ENCODE measurements at places on chromosomes 4 and X.

- no peak for DNase-seq
Measured at GRCh38 chr4:84606645-84607044, 23.7 kb downstream of the CDS1 start.

- no peak for DNase-seq
Measured at GRCh38 chrX:129739578-129739977, 799 bp downstream of the XPNPEP2 start.

- DNase-seq: no peak
Measured at GRCh38 chrX:55118574-55118973, 29.8 kb downstream of the PAGE2 start.

DNA sequence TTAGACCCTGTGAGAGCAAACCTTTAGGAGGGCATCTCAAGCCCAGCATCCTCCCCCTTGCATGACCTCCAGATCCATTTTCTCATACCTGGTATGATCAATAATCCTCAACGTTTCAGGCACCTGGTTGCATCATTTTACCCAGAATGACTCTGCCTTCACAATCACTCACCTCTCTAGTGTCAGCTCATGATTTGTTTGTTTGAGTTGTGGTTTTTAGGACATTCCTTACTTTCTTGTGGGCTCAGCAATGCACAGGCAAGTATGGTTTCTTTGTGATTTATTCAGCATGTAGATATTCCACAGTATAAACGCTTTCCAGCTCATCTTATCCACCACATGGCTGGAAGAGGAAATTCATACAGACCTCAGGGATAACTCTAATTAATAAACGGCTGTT lies 93.6 kb upstream of the CPEB2 start:
- DNase-seq: no peak

- DNase-seq: peak; percentile 37
Measured at GRCh38 chr4:123398853-123399626, 2.4 kb downstream of the SPRY1 start.

DNA sequence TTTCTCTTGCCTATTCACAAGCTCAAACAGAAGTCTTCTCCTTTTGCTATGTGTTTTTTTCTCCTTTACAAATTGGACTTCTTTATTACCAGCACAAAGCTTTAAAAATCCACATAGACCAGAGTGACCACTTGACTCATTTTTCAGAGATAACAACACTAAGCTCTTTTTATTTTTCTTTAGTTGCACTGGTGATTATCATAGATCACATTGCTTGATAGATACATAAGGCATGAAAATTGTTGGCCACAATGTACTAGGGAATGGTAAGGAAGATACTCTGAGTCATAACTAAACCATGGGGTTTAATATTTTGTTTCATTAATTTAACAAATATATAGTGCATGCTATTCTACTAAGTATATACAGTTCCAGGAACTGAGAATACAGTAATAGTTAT lies 159.0 kb downstream of the GASK1B start:
- no peak for DNase-seq

- no peak for DNase-seq
Measured at GRCh38 chrX:140765043-140765784, 55.7 kb downstream of the LINC00632 start.

GRCh38 chrX:8845060-8845459 lies 43.9 kb upstream of the FAM9A start:
- no peak for DNase-seq

- DNase-seq: no peak
Measured at GRCh38 chr4:159150396-159150795, 47.5 kb downstream of the RAPGEF2 start.

DNA sequence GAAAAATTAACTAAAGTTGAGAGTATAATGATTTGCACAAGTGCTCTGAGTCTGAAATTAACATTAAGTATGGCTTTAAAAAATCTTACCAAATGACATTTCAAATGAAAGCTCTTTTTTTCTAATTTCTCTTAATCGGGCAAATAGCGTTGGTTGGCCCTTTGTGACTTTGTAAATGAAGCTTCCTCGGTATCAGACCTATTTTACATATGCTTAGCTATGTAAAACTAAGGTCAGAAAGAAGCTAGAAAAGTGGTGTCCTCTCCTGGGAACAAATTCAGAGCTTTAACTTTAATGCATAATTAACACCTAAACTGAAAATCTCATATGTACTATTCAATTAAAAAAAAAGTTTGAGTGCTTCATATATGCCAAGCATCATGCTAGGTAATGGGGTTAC lies 62.7 kb downstream of the N4BP2 start:
- no peak for DNase-seq

DNA sequence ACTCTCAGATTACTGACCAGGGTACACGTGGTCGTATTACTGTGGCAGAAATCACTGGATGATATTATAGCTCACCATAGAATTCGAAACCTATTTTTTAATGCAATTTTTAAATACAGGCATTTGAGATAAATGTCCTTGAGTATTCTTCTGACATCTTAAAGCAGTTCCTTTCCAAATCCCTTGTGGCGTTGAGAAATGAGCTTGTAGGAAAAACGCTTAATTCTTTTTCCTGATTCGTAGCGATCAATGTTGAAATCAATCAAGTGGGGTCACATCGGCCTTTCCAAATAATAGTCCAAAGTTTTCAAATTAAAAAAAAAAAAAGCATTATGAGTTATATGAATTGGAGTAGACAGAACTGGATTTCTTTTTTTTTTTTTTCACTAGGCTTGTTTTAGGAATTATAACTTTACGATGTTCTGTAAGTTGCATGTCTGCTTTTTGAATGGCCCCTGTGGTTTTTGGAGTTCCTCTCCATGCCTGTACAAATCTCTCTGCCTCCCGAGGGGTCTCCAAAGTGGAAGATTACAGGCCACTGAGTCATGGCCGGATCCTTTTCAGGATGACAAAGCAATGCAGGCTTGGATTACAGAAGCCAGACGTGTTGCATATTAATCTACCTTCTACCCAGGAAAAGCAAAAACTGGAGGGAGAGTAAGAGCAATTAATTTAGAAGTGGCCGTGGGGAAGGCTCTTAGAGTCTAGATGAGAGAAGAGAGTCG lies 226.1 kb downstream of the SHOX start:
- no peak for DNase-seq

- no peak for DNase-seq
Measured at GRCh38 chr4:18041114-18041513, 19.6 kb upstream of the LCORL start.

DNA sequence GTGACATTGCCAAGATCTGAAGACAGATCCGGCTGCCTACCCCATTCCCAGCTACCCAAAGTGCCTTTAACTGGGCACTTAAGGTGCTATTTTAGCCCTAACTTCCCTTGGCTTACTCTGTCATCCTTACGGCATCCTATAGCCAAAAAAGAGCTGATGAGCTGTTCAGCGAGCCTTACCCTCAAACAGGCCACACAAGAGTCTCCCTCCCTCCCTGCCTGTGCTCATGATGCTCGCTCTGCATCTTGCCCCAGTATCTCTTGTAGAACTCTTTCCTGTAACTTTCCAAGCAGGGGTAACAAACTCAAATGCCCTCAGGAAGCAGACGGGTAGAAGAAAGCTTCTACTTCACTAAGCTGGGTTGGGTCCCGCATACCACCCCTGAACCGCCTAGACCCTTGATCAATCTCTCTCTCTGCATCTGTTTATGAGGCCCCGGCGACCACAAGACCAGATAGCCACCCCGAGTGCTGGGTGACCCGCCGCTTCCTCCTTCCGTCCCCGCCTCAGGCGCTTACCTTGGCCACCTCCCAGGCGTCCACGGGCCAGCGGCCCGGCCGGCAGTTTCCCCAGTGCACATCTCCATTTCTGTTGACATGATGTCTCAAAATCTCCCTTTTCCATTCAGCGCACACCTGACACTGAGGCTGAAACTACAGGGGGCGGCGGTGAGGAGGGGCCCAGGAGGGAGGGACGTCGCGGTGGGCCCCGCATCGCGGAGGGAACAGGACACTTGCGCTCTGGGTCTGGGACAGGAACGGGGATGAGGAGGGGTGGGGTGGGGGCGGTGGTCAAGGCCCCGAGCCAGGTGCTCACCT lies 663 bp downstream of the CXorf38 start:
- peak; percentile 25 for DNase-seq

GRCh38 chrX:153773741-153774575 lies 6.9 kb upstream of the SRPK3 start:
- no peak for DNase-seq

GRCh38 chr4:176271749-176272148 lies 2.7 kb upstream of the ASB5 start:
- DNase-seq: no peak

- no peak for DNase-seq
Measured at GRCh38 chr4:39893693-39894072, 84.0 kb downstream of the PDS5A start.

DNA sequence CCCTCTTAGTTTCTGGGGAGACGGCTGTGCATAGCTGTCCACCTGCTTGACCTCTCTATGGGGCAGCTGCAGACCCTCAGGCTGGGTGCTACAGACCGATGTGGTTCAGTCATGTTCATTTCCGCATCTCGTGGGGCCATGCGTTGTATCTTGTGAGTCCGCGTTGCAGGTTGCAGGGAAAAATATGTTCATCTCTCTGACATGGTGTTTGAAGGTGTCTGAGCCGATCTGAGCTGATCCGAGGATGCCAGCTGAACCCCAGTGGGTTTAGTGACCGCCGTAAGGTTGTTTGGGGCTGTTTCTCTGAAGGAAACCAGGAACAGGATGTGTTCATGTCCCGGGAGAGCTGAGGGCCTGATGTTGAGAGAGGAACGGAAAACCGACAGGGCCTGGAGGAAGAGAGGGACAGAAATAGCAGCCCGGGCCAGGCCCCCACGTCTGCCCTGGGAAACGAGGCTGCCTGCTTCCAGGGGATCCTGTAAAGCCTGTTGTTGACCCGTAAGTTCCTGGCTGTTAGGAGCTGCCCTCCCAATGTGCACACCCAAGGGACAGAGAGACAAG lies 9.8 kb upstream of the P2RY8 start:
- no peak for DNase-seq

DNA sequence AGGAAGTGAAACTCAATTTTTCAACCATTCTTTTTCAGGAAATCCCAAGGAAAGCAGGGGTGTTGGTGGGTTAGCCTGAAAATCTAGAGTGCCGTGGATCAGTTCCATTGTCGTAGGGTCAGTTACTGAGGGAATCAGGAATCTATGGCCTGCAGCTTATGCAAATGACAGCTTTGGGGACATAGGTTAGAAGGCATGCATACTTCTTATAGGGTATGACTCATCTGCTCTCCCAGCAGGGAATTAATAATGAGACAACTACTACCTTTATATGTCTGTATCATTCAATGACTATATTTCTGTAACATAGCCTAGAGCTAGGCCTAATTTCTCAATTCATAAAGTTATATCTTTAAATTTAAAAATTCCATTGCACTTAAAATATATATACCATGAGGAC lies 36.6 kb downstream of the ZNF41 start:
- DNase-seq: no peak

DNA sequence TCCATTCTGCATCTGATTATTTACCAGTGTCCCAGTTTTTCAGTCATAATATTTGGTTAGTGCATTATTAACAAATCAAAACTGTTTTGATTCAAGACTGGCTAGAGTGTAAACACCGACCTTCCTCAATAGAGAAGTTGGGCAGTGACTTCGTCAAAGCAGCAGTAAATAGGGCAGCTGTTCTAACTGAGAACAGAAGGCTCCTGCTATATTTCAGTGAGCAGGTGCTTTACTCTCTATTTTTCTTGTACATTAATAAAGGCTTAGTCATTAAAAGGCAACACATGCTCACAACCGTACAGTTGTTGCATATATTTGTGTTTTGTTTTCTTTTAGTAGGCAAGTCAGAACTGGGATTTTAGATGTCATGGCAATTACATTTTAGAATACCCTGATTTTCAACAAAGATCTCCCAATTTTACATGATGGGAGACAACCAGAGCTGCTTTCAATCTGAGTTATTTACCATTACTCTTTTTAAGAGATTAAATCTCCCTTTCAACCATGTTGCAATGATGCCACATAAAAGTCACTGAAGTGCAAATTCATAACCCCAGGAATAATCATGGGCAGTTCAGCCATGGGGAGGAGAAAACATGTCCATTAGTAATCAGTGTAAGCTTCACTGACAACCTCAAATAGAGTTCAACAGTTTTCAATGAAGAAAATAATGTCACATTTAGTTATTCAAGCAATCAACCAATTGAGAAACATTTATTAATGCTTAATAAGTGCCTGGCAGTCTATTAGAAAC lies 233.3 kb downstream of the NDST4 start:
- DNase-seq: no peak

DNA sequence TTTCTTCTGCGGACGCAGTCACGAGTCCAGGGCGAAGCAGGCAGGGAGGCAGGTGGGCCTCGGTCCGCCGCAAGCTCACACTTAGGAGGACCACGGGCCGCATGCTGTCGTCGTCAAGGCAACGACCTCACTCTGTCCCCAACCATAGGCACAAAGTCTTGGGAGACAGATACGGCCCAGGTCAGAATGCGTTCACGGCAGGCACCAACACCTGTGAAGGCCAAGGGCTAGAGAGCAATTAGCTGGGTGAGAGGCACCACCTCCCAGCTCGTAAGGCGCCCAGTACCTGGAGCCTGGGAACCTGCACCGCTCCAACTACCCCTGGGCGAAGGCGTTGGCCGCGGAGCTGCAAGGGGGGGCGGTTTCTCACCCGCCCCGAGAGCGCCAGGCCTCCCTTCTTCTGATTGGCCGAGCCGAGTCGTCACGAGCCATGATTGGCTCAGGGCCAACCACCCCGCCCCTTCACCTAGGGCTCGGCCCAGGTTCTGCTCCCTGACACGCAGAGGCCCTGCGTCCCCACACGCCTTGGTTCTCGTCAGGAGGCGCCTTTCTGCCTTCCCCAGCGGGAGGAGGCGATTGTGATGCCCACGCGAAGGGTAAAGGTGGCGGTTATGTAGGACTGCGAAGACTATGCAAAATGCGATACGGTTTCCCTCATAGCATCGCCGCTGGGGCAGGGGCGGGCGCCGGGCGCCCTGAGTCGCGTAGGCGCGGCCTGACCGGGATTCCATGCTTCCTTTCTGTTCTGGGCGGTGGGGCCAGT lies at the start of gene CDKL2:
Gene CDKL2, minus strand, starts transcription at position 355 of the 763 bp plus-strand sequence. CDS start 4,540 bp downstream, outside the sequence.
- DNase-seq: peak; percentile 91

DNA sequence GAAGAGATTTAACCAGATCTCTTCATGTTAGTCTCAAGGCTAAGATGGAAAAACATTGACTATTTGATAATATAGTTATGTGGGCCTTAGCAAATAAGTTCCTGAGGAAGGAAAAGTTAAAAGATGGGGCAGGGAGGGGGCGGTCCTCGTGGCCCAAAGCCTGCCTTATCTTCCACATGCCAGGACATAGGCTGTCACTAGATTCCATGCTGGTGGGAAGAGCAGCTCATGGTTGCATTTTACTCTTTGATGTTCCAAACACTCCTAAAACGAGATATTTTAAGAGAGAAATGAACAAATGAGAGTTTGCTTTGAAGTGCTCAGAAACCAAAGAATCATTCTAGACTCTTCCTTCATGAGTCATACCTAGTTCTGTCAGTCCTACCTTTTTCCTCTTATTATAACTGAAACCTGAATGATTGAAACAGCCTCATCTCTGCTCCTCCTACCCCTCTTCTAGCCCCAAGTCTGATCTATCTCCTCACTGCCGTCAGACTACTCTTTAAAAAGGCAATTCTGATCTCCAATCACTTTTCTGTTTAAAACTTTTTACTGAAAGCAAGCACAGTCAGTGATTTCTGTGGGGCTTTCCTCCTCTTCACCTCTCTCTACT lies 25.1 kb downstream of the RAB9B start:
- no peak for DNase-seq

- no peak for DNase-seq
Measured at GRCh38 chr4:6469144-6469543, 3.3 kb downstream of the PPP2R2C start.
